ENCODE measurements at places on chromosomes 5 and 9.

DNA sequence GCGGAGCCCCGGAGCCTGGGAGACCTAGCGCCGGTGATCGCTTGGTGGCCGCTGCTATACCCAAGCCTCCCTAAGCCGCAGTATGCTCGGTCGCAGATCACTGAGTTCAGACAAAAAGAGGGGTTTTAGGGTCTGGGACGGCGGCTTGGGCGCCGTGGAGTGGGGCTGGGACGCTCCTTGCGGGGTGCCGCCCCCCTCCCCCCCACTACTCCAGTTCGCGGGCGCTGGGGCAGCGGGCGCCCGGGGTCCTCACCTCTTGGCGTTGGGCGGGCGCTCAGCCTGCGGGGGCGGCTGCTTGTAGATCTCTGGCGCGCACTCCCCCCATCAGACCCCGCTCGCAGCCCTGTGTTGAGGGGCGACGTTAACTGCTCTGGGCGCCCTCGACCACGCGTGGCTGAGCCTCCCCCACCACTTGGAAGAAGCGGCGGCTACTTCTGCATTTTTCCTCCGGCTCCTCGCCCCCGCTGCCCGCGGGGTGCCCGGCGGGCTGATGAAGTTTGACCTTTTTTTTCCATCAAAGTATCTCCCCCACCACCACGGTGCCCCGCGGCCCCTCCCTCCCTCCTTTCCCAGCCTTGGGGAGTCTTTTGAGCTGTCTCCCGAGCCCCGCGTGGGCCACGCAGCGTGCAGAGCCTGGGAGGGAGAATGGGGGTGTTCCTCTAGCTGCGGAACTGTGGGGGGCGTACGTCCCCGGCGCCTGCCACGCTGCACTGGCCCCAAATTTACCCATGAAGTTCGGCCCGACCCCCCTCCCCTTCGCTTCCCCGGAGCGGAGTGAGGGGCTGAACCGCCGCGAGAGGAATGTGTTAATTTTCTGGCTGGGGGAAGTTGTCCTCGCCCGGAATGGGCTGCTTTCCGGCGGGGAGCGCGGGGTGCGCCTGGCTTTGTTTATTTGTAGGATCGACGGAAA lies 1.2 kb downstream of the CXXC5 start:
- no peak for DNase-seq

DNA sequence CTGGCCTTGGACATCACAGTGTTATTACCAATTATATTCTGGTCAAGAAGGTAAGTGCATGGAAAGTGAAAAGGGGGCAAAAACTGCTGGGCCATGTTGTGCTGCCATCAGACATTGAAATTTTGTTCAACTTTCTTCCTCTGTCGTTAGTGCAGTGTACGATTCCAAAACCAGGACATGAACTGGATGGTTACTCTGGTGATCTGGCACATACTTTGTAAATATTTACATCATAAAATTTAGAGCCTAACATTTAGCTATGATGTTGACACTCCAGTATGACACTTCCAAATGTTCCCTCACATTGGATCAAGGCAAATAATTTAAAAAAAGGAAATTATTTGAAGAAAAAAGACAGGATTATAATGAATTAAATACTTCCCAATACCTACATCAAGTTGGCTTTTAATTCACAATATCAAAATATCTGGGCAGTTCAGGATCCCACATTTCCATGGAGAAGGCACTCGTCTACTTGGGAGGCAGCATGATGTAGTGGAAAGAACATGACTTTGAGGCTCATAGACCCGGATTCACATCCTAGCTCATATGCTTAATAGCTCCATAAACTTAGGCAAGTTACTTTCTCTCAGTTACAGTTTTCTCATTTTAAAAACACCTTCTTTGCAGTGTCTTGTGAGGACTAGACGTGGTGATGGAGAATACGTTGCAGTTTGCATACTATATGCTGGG lies 342.5 kb upstream of the MPDZ start:
- DNase-seq, result peak; percentile 2

DNA sequence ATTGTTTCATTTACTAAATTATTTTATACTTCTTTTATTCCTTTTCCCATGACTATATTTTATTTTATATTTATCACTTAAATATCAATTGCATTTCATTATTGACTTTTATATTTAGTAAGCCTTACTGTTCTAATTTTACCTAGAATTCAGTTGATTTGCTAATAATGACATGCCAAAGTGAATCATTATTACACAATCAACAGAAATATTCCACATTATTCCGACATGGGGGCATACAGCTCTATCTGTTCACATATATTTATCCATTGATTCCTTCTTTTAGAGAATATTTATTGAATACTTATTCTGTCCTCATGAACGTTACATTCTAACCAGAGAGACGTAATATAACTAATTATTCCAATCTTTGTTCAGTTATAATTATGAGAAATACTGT lies 221.8 kb downstream of the DOCK8 start:
- no peak for DNase-seq

DNA sequence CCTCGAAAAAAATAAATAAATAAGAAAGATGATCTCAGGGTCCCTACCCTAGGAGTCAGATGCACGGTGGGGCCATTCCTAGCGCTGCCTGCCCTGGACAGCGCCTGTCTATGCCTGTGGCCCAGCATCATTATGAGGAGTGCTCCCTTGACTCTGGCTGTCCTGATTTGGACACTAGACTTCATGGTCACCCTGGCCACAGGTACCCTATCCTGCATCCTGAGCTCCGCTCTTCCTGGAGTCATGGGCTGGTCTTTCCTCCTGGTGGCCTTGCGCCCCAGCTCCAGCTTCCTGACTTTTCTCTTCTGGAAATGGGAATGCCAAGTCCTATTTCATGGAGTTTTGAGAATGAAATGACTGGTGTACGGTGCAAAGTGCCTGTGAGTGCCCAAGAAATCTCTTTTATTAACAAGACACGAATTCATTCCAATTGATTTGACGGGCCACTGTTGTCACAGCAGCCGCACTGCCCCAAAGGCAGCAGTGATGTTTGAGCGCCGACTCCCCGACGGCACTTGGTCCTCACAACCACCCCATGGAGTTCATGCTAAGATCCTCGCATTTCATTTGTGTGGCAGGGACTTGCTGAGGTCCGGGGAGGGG lies 564 bp upstream of the AIF1L start:
- DNase-seq, result no peak

GRCh38 chr5:120413686-120414085 lies 50.4 kb upstream of the PRR16 start:
- no peak for DNase-seq
